ENCODE measurements at places on chromosomes 6 and 20. TPM values are rescaled to one million over a fixed set of nuclear protein-coding genes. Genes with fewer than 3 reads are reported as not detected.

SPEF1 gene
- total RNA-seq, result not detected

ARMC2 gene
- 3.3 TPM for total RNA-seq

NNAT gene
- total RNA-seq, result 2.1 TPM

RUNX2 gene
- 20.8 TPM for total RNA-seq

FAXC gene
- not detected for total RNA-seq

RBBP8NL gene
- total RNA-seq, result not detected

WFDC12 gene
- not detected for total RNA-seq

TP53INP2 gene
- total RNA-seq, result 5.1 TPM

TCF15 gene
- total RNA-seq, result 0.41 TPM

SNTA1 gene
- total RNA-seq, result 3.1 TPM

KHDC1L gene
- total RNA-seq, result not detected

- DNase-seq, result no peak
Measured at GRCh38 chr6:109165392-109165974, 70.2 kb downstream of the CEP57L1 start.

- no peak for DNase-seq
Measured at GRCh38 chr6:117215353-117216090, 49.8 kb upstream of the VGLL2 start.

DNA sequence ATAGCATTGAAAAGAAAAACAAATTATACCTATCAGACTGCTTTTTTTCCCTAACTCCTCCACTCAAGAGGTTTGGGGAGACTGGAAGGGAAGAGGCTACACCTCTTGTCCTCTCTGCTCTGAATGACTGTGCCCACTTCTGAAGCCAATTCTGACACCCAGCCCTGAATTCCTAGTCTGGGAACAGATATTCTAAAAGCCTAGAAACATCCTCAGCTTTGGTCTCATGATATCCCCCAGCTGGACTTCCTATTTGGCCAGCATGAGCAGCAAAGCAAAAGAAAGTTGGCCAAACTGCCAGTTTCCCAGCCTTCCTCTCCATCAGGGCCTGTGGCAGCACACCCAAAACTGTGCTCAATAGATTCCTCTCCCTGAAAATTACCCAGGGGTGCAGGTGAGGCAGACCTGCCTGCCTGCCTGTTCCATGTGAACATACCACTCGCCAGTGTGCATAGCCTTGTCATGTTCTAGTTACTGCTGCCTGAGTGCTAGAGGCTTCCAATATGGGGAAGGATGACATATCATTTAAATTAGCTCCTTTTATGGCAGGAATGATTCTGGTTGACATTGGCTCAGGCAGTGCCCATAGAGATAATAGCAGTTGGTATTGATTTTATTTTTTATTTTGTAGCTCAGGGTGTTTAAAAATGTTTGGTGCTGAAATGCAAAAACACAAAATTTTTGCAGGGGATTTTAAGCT is 152.1 kb upstream of the RIN2 start:
- no peak for DNase-seq

DNA sequence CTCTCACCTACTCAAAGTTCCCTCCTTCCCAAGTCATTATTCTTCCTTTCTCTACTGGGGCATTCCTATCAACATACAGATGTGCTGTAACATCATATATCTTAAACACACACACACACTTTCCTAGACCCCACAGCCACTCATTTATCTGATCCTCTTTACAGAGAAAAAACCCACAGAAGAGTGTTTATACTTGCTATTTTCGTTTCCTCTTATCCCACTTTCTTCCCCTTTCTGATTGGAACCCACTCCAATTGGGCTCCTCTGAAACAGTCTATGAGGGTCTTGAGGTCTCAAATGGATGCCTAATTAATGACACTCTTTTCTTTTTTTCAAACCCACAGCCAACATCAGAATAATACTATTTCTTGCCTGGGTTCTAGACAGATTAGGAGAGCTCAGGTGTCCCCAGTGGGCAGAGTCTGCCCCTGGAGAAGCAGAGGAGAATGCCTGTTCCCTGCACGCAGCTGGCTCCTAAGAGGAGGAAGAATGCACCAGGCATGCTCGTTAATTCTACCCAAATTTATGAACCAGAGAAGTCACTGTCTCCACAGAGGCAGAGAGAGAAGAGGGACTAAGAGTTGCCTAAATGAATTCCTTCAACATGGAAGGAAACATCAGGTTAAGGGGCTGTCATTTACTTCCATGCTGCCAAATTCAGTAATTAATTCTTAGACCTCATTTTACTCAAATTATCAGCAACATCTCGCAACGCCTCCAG is 65.9 kb downstream of the CRYBG1 start:
- DNase-seq, result no peak

DNA sequence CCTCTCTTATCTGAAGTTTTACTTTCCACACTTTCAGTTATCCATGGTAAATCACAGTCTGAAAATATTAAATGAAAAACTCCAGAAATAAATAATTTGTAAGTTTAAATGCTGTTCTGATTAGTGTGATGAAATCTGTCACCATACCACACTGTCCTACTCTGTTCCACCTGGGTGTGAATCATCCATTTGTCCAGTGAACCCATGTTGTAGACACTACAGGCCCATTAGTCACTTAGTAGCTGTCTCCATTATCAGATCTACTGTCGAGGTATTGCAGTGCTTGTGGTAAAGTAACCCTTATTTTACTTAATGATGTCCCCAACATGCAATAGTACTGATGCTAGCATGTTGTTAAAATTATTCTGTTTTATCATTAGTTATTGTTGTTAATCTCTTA is 29.2 kb upstream of the MMS22L start:
- no peak for DNase-seq

DNA sequence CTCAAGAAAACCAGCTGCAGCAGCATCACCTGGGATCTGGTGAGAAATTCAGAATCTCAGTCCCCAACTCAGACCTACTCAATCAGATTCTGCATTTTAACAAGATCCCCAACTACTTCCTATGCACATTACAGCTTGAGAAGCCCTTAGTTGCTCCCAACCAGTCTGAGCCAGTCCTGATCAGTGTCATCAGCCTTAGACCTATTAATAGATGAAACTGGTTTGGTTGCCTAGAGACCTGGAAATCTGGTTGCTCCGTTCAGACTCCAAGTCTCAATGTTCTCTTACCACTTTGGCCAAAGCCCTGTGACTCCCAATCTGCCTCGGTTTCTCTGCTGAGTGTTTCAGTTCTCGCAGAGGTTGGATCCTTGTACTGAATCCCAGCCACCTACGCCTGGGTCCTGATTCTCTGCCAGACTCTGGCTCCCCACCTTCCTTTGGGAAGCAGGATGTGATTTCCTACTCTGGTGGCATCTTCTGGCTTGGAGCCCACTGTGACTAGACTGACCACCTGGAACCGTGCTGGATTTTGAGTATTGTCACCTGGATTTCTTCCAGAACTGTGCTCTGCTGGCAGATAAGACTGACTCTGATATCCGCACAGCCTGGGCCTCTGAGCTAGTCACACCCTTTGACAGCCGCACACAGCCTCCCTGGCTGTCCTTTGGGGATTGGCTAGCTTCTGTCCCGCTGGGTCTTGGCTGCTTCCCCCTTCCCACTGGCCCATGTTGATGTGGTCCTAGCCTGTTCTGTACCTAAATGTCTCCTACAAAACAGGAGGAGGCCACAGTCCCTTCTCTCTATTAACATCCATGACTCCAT is 20.3 kb upstream of the ATXN1 start:
- no peak for DNase-seq

GRCh38 chr20:9285617-9286016 is 216.7 kb downstream of the PLCB4 start:
- DNase-seq, result no peak

DNA sequence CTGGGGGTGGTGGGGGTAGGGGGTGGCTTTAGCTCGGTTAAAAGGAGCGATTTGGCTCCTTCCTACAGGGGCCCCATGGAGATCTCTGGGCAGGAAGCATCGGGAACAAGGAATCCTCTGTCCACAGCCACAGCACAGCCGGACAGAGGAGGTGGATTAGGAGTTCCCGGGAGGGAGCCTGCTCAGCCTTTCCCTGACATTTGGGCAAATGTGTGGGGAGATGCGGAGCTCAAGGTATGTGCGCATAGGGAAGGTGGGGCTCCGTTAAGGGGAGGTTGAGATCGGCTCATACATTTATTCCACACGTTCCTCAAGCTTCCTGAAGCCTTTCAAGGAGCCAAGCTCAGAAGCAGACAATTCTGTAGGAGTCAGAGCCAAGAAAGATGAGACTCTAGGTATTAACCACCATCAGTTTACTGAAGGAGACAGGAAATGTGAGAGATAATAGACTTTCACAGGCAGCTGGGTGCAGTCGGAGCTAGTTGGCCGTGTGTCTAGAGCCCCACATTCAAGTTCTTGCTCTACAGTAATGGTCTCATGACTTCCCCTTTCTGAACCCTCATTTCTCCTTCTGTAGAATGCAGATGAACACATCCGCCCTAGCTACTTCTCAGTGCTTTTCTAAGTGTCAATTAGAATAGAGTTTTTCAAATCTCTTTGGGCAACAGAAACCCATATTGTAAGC is 40.8 kb upstream of the EPB41L1 start:
- DNase-seq, result no peak

GRCh38 chr6:129696843-129697242 is 13.1 kb downstream of the ARHGAP18 start:
- DNase-seq, result no peak

- no peak for DNase-seq
Measured at GRCh38 chr6:97665446-97665845, 382.4 kb upstream of the MMS22L start.

- no peak for DNase-seq
Measured at GRCh38 chr6:37057128-37057471, 51.6 kb downstream of the FGD2 start.

GRCh38 chr6:90456001-90456400 is 130.9 kb downstream of the MAP3K7 start:
- no peak for DNase-seq

DNA sequence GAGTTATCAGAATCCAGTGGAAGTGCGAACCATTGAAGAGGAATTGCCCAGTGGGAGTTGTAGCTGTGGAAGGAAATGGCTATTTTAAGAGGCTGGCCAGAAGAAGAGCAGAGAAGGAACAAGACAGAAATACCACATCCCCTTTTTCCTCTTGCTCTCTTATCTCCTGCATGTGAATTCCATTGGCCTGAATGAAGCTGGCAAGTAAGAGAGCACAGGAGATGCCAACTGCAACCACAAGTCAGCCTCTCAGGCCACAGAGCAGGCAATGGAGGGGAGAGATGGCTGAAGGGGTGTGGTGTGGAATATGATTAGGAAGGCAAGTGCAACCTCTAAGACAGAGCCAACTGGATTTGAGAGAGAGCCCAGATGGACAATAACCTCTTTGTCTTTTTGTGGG is 362.7 kb upstream of the IMPG1 start:
- no peak for DNase-seq

GRCh38 chr6:43865932-43866645 is 96.1 kb downstream of the VEGFA start:
- no peak for DNase-seq

DNA sequence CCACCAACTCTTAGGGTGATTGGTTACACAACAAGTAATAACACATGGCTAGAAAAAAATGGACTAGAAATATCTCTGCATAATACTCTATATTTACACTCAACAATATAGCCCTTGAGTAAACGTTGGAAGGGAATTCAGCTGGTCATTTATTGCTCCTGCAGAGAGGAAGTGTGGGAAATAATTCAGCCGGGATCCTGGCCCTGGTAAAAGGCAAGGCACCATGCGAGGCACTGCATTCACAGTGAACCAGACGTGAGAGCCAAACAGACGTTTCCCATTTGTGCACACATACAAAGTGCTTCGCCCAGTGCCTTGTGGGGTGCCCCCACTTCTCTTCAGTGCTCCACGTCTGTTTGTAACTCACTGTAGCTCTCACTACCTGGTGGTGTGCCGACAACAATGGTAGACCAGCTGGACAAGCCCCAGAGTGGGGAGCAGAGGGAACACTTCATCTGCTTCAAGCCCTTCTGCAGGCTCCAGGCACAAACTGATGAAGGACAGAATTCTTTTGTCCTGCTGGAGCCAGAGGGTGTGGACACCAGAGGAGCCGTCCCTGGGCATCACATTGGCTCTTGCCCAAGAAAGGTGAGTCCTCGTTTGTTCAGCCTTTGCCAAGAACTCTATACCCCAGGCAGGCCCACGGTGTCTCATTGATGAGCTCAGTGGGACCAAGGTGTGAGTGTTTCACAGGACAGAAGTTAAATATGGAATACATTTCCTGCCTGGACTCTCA is 18.8 kb downstream of the SYNDIG1 start:
- DNase-seq, result no peak

DNA sequence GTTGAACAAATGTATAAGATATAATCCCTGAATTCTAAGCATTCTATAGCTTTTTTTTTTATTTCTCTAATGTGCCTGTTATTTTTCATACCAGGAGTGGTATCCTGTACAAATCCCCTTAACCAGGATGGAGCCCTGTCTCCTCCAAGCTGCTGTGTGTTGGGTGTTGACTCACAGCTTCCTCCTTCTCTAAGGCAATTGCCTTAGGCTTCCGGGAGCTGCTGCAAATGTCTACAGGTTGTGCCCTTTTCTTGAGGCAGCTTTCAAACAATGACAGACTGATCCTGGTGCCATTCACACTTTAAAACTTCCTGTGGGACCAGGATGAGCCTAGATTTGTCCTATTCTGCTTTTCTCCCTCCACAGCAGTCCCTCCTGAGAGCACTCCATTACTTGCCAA is 173.2 kb downstream of the BTBD3 start:
- no peak for DNase-seq

- no peak for DNase-seq
Measured at GRCh38 chr20:48791014-48791413, 36.8 kb downstream of the PREX1 start.

- no peak for DNase-seq
Measured at GRCh38 chr6:85041376-85041775, 277.0 kb upstream of the TBX18 start.

GRCh38 chr6:43282636-43283513 is 15.2 kb upstream of the SLC22A7 start:
- DNase-seq, result no peak

DNA sequence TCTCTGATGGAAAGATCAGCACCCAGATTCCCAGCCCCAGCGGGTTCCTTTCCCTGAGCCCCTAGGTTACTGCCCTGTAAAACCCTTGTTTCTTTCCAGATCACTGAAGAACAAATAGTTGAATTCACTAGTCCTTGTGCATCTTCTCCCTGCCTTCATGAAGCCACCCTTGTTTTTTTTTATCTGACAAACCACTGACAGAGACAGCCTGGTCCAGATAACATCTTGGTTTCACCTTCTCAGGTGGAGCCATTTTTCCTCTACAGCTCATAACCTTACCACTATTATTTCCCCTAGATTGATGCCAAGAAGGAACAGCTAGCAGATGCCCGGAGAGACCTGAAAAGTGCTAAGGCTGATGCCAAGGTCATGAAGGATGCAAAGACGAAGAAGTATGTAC is 15.9 kb upstream of the PLCG1 start:
- DNase-seq, result no peak
